ENCODE measurements at places on chromosomes 2 and 18. TPM values are rescaled to one million over a fixed set of nuclear protein-coding genes. Genes with fewer than 3 reads are reported as not detected.

TUBB8B gene
- polyA plus RNA-seq, result not detected

PDCD1 gene
- 6.0 TPM for polyA plus RNA-seq

NGEF gene
- polyA plus RNA-seq, result not detected

LHCGR gene
- polyA plus RNA-seq, result not detected

ZNF385B gene
- polyA plus RNA-seq, result not detected

ARHGAP25 gene
- 104 TPM for polyA plus RNA-seq

LAMA1 gene
- not detected for polyA plus RNA-seq

ELOA2 gene
- not detected for polyA plus RNA-seq

LGALSL gene
- polyA plus RNA-seq, result 1.4 TPM

CLASP1 gene
- 15.2 TPM for polyA plus RNA-seq

LCT gene
- polyA plus RNA-seq, result not detected

OSBPL6 gene
- polyA plus RNA-seq, result not detected

PSMA8 gene
- 3.5 TPM for polyA plus RNA-seq

COMMD1 gene
- polyA plus RNA-seq, result 63.4 TPM

SCYGR3 gene
- not detected for polyA plus RNA-seq

MFSD2B gene
- polyA plus RNA-seq, result not detected

DSG4 gene
- not detected for polyA plus RNA-seq

ZNF513 gene
- 6.0 TPM for polyA plus RNA-seq

STPG4 gene
- polyA plus RNA-seq, result not detected

NOSTRIN gene
- not detected for polyA plus RNA-seq

DCAF17 gene
- 14.3 TPM for polyA plus RNA-seq

RBM43 gene
- 4.2 TPM for polyA plus RNA-seq

CDH2 gene
- not detected for polyA plus RNA-seq

MEMO1 gene
- 25.2 TPM for polyA plus RNA-seq

CCDC121 gene
- polyA plus RNA-seq, result 0.99 TPM

UPP2 gene
- not detected for polyA plus RNA-seq

SLC14A1 gene
- polyA plus RNA-seq, result 0.71 TPM

AQP12A gene
- not detected for polyA plus RNA-seq

PARD6G gene
- 0.16 TPM for polyA plus RNA-seq

ERBB4 gene
- not detected for polyA plus RNA-seq

C2orf78 gene
- not detected for polyA plus RNA-seq

LIMS4 gene
- polyA plus RNA-seq, result 0.65 TPM

UGT1A3 gene
- not detected for polyA plus RNA-seq
